ENCODE measurements at places on chromosomes 3 and 15.

- no peak for DNase-seq
Measured at GRCh38 chr15:89652666-89653065, 2.6 kb downstream of the KIF7 start.

- no peak for DNase-seq
Measured at GRCh38 chr3:115646027-115646690, 22.8 kb downstream of the GAP43 start.

- no peak for DNase-seq
Measured at GRCh38 chr3:23916152-23916885, 471 bp downstream of the NKIRAS1 start.

- DNase-seq: no peak
Measured at GRCh38 chr3:139758654-139759291, 81.0 kb upstream of the NMNAT3 start.

DNA sequence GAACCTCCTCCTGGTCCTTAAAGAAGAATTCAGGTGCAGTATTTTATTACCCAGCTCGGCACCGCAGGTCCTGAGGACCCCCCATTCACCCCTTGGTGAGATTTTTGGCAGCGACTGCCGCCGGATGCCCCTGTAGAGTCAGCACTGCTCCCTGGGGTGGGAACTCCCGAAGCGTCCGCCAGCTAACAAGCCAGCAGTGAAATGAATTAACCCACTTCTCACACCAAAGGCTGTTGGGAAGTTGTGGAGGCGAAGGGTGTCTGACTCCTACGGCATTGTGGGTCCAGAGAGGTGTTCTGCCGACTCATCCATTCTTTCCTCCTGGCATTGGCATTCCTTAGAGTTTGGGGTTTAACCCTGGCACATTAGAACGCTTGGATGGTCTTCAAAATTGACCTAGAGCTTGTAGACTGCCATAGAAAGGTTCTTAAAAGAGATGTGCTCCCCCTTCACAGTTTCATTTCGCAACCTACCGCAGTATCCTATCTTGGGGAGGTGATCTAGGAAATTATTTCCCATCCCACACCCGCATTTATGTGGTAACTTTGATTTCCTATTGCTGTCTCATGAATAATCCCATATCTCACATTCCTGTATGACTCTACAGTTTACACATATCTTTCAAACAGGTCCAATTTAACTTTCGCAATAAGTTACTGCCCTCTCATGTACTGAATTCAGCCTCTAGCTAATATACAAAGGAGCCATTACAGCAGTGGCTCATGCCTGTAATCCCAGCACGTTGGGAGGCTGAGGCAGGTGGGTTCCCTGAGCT, 879 bp upstream of the EIF5A2 start:
- DNase-seq: peak; percentile 5

GRCh38 chr3:48305396-48305795, 28.1 kb downstream of the SPINK8 start:
- DNase-seq: no peak

DNA sequence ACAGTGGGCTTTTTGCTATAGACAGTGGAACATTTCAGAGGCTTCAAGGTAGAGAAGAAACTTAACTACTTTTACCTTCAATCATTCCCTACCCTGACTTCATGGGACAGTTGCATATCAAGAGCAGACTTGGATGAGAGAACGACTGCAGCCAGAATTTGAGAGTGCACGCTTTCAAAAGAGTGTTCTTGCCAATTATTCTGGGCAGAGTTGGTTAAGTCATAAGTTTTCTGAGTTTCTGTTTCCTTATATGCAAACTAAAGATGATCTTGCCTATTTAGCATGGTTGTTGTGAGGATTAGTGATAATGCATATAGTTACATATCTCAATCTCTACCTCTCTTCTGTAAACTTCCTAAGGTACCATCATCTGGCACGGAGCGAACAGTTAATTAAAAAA, 7.6 kb downstream of the SLC9A9 start:
- DNase-seq: no peak

DNA sequence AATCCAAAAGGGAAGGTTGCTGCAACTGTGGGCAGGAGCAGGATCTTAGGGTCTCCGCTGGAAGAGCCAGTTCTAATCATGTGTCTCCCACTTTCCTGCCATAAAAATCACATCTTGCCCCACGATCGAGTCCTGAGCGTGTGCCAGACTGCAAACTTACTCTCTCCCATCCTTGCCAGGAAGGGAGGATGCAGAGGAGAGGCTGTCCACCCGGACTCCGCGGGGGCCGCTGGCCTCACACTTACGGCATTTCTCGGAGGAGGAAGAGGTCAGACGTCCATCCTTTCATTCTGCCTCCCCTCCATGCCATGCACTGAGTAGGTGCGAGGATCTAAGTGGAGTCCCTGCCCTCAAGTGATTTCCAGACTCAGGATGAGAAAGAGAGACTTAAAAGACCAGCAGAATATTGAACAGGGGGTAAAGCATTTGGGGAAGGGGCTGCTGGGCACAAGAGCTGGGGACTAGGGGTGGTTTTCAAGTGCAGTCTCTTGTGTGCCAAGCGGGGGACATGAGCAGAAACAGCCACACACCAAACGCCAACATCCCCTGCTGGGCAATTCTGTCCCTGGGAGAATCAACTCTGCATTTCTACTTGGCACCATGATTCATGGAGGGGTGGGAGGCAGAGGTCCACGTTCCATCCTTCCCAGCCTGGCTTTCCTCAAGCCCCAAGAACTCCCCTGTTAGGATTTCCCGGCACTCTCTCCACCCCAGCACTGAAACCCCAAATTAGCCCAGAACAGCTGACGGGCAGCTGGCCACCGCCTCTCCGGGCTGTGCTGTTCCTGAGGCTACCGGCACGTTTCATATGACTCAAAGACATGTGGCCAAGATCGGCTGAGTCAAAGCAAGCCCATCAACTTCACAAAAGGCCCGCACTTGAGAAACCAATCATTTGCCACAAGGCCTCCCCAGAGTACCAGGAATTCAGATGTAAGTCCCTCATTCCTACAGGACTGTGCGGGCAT, 11.6 kb downstream of the OXTR start:
- DNase-seq: no peak

DNA sequence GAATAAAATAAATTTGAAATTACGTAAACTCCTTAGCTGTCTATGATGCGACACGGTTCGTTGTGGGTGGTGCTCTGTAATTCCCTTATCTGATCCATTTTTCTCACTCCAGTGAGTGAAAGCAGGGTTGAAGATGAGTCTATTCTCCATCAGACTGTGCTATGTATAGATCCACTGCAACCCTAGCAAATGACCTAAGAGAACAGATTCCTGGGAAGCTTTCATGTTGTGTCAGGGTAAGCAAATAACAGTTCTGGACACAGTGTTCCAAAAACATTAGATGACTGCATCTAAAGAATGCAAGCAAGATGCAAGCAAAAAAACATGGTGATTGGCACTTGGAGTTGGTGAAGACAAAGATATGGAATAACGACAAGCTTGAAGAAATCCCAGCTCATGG, 239.3 kb downstream of the SLC9A9 start:
- DNase-seq: no peak

GRCh38 chr3:75220932-75221331, 443.2 kb upstream of the FRG2C start:
- DNase-seq: no peak

DNA sequence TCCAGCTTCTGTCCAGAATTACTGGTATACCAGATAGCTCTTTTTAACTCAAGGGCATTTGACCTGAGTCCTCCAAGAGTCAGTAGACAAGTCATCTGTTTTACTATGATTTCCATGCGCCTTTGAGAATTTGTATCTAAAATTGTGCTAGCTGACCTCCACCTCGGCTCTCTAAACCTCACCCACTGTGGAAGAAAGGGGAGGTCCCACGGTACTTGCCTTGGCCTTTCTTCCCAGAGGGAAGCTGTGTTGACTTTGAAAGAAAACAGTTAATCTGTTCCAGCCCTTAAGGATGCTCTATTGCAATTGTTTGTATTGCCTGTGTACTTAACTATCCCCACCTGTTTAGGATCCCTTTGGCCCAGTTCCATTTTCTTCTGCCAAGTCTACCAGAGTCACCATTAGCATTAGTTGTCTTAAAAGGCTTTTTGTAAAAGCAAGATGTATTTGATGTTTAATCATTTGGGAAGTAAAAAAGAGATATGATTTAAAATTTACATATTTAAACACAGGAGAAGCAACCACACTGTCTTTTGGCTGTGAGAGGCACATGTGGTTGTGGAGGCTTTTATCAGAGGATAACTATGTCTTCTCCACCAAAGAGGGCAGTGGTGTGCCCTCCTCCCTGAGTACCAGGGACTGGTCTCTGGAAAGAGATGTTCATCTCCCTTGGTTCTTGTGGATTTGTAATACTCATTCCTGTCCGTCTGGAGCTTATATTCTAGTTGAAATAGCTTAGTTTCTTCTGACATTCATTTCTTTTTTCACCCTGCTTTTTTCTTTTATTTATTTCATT, 88.8 kb downstream of the CRTC3 start:
- DNase-seq: no peak

DNA sequence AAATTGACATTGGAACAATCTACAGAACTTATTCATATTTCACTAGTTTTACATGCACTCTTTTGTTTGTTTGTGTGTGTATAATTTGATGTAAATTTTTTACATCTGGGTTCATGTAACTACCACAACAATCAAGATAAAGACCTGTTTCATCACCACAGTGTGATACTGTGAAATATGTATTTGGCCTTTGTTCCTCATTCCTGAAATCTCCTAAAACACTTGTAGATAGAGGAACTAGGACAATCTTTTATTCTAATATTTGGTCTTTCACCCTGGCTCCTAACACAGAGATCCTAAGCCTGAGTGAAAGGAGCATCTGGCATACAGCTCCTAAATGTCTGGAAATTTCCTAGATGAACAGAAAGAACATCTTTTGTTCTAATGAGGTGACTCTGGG, 155.0 kb upstream of the GPR149 start:
- no peak for DNase-seq

DNA sequence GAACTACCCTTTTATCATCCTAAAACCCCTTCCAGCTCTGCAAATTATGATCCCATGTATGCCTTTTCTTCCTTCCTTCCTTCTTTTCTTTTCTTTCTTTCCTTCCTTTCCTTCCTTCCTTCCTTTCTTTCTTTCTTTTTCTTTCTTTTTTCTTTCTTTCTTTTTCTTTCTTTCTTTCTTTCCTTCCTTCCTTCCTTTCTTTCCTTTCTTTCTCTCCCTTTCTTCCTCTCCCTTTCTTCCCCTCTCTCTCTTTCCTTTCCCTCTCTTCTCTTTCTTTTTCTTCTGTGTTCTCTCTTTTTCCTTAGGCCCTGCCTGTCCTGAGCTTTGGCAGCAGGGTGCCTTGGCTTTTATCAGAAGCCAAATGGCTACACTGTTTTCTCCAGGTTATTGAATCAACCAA, 66.8 kb downstream of the IQCH start:
- DNase-seq: no peak

DNA sequence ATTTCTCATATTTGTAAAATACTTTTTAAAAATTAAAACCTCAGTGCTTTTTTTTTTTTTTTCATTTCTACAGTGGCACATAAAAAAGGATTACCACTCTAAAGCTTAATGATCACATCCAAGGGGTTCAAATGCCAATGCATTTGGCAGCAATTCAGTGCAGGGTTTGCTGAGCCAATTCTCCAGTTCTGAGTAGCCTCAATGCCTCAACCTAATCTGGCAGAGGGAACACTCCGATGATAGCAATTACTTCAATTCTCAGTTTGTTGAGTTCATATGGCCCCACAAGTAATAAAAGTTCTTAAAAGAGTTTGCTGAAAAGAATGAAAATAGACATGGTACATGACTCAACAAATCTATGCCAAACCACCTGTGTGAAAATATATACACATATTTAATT, 79.3 kb upstream of the RBMS3 start:
- DNase-seq: no peak

DNA sequence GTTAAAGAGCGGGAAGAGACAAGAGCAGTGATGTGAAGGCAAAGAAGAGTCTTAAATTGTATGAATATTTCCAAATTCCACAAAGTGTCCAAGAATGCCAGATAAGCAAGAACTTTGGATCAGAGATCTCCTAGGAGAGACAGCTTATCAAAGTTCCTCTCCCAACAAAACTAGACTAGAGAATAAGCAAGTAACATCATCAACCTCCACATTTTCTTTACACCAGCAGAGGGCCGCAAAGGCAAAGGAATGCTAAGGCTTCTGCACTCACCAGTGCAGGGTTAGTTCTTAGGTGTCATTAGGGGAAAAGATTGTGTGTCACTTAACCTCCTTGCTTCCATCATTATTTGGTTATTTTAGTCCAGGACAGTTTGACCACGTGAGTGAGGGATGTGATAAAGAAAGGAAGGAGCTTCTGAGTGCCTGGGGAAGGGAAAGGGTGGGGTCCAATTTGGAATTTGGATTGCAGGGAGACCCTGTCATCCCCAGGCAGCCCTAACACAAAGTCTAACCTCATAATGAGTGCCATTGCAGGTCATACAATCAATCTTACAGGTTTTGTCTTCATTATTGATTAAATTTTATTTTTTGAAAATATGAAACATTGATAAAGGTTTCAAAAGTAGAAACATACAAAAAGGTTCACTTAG, 7.5 kb upstream of the CMTM6 start:
- peak; percentile 75 for DNase-seq

GRCh38 chr15:29091666-29092065, 178.0 kb downstream of the NSMCE3 start:
- no peak for DNase-seq

GRCh38 chr3:42408156-42408555, 2.3 kb downstream of the LYZL4 start:
- no peak for DNase-seq

DNA sequence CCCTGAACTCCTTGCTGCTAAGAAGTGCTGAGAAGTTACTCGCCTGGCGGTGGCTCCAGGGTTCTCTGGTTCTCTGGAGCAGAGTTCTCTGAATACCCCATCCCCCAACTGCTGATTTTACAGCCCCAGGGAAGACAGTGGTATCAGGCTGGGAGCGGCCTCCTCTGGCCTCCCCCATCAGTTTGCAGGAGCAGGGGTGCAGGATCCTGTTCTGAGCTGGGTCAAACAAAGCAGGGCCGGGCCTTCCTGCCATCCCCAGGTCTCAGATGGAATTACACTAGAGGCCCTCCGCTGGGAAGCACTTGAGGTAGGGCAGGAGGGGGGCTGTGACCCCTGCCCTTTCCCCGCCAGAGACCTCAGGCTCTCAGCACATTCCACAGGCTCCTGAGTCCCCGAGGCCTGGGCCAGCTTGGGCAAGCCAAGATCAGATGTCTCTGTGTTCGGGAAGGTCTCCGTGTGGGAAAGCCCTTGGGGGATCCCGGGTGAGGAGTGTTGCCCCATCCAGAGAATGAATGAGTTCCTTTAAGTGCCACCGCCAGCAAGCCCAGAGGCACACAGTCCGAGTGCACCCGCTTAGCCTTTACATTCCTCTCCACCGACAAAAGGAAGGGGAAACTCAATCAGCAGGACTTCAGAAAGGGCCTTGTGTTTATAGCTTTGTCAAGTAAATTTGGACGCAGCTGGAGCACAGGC, 149.9 kb downstream of the LRRK1 start:
- DNase-seq: peak; percentile 57

- DNase-seq: no peak
Measured at GRCh38 chr3:15099364-15100098, 583 bp upstream of the RBSN start.

DNA sequence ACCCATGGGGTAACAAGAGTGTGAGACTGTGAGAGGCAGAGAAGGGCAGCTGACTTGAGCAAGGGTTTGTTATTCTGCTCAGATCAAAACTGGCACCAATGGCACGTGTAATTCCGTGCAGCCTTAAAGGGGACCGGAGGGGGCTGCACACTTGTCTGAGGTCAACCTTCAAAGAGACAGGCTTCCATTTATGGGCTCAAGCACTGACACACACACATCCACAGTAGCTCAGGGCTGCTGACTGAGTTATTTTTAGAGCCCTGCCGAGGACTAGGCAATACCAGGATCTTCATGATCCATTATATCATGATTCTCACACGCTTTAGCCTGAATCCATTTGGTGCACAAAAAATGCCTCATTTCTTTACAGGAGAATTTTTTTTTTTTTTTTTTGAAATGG, 20.6 kb upstream of the SPTBN5 start:
- no peak for DNase-seq

Measured in HEK293T (cell line).